ENCODE measurements at places on chromosomes 13 and 19.

DNA sequence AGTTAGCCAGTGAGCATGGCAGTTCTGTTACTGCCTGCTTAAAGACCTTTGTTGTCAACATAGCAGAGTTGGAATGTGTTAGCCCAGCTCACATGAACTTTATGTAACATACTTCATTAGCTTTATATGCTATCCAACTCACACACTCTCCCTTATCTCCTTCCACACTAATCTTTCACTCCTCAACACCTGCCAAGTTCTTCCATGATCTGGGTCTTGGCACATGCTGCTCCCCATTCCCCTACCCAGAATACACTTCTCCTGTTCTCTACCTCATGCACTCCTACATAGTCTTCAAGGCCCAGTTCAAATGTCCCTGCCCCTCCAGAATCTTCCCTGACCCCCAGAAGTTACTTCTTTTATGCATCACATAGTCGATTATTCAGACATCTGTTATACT lies 179.3 kb downstream of the KATNAL1 start:
- no peak for DNase-seq

DNA sequence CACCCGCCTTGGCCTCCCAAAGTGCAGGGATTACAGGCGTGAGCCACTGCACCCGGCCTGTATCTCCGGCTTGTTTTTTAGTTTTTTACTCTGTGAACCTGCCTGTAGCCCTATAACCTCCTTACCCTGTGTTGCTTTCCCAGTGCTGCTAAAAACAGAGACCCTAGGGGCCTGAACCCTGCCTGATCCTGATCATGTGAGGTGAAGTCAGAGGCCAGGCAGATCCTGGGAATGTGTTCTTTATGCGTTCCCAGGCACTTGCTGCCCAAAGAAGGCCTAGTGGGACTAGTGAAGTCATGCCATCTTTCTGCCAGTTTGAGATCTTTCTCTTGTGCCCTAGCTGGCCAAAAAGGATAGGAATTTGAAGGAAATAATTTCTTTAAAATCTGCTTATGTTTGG lies 4.6 kb downstream of the UBA2 start:
- no peak for DNase-seq

GRCh38 chr19:58355908-58356765 lies 2.8 kb upstream of the A1BG start:
- no peak for DNase-seq

- no peak for DNase-seq
Measured at GRCh38 chr19:49326165-49326704, 1.2 kb upstream of the SLC6A16 start.

DNA sequence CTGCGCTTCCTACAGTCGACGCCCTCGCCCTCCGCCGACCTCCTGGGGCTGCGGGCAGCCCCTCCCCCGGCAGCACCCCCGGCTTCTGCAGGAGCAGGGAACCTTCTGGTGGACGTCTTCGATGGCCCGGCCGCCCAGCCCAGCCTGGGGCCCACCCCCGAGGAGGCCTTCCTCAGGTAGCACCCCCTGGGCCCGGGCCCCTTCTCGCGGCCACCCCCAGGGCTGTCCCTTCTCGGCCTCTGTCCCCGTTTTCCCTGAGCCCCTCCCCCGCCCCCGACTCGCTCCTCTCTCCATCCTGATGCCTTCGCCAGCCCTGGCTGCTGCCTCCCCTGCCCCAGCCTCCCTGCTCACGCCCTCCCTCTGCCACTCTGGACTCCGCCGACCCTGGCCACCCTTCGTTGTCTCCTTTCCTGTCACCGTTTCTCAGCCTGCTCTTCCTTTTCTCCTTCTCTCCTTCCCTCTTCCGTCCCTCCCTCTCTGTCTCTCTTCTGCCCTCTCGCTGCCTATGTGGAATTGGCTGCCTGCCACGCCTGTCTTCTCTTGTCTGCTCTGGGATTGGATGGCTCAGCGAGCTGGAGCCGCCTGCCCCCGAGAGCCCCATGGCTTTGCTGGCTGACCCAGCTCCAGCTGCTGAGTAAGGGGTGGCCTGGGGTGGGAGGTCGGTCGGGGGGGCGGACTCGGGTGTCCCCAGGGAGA lies 11.0 kb downstream of the FUZ start:
- DNase-seq = peak; percentile 23

- peak; percentile 8 for DNase-seq
Measured at GRCh38 chr13:76336889-76337844, 549.0 kb downstream of the KCTD12 start.

GRCh38 chr13:25171170-25171516 lies 945 bp downstream of the AMER2 start:
- DNase-seq = no peak

GRCh38 chr13:57829496-57829895 lies 198.0 kb downstream of the PCDH17 start:
- DNase-seq = no peak

DNA sequence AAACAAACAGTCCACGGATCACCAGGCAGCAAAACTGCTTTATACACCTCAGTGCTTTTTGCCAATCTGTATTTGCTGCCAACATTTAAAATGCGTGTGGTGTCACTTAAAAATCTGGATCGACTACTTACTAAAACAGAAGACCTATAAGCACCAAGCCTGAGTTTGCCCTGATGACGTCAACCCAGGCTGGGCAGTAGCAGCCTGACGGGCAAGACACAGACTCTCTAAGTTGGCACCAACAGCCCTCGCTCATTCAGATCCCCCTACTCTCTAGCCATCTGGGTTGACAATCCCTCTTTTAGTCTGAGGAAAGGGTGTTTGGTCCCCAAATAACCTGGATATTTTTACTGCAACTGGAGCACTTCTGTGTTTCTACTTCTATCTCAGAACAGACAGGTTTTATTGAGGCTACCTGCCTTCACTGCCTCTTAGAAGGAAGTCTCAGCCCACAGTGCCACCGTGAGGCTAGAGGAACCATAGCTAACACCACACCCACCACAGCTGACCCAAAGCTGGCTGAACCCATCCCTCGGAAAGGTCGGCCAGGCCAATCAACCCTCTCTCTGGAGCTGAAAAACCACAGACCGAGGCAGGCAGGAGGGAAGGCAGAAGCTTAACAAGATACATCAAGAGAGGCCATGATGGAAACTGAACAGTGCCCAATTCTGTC lies 6.9 kb downstream of the SUGP2 start:
- DNase-seq = no peak

GRCh38 chr13:38361542-38362262 lies 12.1 kb downstream of the UFM1 start:
- no peak for DNase-seq

DNA sequence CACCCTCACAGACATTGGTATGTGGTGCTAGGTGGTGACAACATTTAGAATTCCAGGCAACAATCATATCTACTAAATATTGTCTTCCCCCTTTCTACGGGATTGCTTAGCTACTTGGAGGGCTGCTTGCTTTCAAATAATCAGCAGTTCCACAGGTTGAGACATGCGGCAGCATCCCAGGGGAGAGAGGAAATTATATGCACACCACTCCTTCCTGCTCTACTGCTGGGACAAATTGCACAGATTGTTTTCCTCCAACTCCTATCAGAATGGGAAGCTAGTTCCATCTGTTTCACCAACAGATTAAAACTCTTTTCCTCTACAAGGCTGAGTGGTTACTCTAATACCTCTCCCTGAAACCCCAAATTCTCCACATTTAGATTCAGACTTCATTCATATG lies 275.4 kb downstream of the DNAJC15 start:
- DNase-seq = no peak

GRCh38 chr13:107475753-107476453 lies 739.4 kb downstream of the LIG4 start:
- DNase-seq = no peak

- peak; percentile 64 for DNase-seq
Measured at GRCh38 chr19:31350693-31351055, 1.4 kb upstream of the TSHZ3 start.

DNA sequence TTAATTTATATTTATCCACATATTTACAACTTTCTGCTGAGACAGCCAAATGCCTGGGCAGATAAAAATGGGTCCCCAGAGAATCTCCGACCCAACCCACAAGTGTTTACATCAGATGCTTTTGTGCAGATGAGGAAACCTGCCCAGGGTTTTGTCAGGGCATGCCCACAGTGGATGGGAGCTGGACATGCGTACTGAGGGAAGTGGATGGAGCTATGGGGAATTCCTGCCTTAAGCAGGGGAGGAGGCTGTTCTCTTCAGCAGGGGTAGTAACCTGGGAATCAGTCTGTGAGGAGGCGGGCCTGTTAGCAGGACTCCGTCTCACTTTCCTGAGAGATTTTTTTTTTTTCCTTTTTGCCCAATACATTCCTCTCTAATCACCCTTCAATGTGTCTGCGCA lies 122.9 kb downstream of the RFC3 start:
- DNase-seq = no peak

DNA sequence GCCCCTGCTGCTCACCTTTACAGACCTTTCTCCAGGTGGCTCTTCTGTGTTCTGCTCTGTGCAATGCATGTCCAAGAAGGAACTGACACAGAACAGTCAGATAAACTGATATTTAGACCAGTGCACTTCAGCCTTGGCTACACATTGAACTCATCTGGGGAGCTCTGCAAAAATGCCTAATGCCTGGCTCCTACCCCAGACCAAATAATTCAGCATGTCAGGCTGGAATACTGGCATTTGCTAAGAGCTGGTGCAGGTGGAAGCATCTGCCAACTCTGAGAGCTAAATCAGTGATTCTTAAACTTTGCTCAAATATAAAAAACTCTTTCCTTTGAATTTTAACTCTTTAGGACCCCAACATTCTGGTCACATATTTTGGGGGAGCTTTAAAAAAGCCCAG lies 118.2 kb upstream of the TSC22D1 start:
- DNase-seq = no peak

- DNase-seq = peak; percentile 44
Measured at GRCh38 chr13:50676602-50677001, 166.9 kb downstream of the DLEU7 start.

DNA sequence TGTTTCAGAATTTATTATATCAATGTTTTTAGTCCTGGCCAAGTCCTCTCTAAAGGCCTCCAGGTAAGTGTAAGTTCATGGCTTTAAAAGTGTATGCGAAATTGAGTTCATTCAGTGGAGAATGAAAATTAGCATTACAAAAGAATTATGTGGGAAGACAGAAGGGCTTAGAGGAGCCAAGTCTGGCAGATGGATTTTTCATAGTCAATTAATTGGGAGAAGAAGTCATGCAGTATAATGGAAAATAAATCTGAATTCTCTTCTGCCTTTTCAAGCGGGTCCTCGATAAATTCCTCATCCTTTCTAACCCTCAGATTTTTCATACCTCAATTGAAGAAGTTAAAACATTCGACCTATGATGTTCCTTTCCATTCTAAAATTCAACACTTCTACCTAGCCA lies 394.2 kb downstream of the ITGBL1 start:
- DNase-seq = no peak

- DNase-seq = no peak
Measured at GRCh38 chr13:100039740-100040139, 49.2 kb upstream of the PCCA start.

GRCh38 chr19:15986701-15987100 lies 37.9 kb downstream of the OR10H4 start:
- DNase-seq = no peak
